Natural killer cell treated with Interleukin-12 subunit alpha and Interleukin-12 subunit beta and Interleukin-15 and Interleukin-18, amount 100 ng/mL, for 72 hours (primary cell): ENCODE measurements at places on chromosomes 2 and 18. TPM values are rescaled to one million over a fixed set of nuclear protein-coding genes. Genes with fewer than 3 reads are reported as not detected.

GRCh38 chr2:165203689-165204559, at the start of gene SCN3A:
Gene SCN3A, minus strand, starts transcription at chr2:165204050. Its CDS starts 27,656 bp downstream, at chr2:165176394.
- DNase-seq: no peak
- H3K4me1 ChIP-seq: no peaks in the 10 kb centered on the region
- H3K27me3 ChIP-seq: no peaks in the 10 kb centered on the region
- no peak within 1 kb of the TSS for H3K27ac ChIP-seq

- no peak for DNase-seq
- peaks cover 2% of the 10 kb centered on the region for H3K36me3 ChIP-seq
- H3K27me3 ChIP-seq: peaks cover 4% of the 10 kb centered on the region
- no peak overlapping the region for H3K27ac ChIP-seq
- H3K4me3 ChIP-seq: no peak overlapping the region
These were observed 40.7 kb downstream of the CMPK2 start for GRCh38 chr2:6824962-6825361.

DNA sequence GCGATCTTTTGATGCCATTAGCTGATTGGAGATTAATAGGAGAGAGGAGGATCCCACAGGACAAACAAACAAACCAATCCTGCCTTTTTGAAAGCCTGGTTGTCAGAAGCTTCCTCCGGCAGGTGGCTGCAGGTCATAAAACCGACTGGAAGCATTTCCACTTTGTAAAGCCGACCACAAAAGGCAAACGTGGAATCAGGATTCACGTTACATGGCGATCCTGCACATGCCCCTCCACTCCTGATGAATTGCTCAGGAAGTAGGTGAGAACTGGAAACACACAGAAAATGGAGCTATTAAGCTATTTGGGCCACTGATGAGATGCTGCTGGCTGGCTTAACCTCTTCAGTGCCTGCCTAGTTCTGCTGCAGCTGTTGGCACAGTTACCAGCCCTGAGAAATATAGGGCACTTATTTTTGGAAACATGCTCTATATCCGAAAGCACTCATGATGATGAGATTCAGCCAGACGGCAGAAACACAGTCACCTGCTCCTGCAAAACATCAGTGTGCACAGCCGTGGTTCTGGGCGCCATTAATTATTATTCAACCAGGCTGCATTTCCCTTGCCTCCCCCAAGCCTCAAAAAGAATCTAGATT, 110.3 kb upstream of the ST6GAL2 start:
- H3K4me1 ChIP-seq: no peaks in the 10 kb centered on the region
- no peak overlapping the region for H3K4me3 ChIP-seq
- no peaks in the 10 kb centered on the region for H3K27me3 ChIP-seq
- no peaks in the 10 kb centered on the region for H3K36me3 ChIP-seq

The PAX3 gene
- total RNA-seq: not detected

GRCh38 chr2:69081001-69081580, 68.1 kb downstream of the ANTXR1 start:
- H3K27ac ChIP-seq: no peak overlapping the region
- peaks cover 13% of the 10 kb centered on the region for H3K4me1 ChIP-seq
- H3K36me3 ChIP-seq: no peaks in the 10 kb centered on the region
- no peak overlapping the region for H3K4me3 ChIP-seq

DNA sequence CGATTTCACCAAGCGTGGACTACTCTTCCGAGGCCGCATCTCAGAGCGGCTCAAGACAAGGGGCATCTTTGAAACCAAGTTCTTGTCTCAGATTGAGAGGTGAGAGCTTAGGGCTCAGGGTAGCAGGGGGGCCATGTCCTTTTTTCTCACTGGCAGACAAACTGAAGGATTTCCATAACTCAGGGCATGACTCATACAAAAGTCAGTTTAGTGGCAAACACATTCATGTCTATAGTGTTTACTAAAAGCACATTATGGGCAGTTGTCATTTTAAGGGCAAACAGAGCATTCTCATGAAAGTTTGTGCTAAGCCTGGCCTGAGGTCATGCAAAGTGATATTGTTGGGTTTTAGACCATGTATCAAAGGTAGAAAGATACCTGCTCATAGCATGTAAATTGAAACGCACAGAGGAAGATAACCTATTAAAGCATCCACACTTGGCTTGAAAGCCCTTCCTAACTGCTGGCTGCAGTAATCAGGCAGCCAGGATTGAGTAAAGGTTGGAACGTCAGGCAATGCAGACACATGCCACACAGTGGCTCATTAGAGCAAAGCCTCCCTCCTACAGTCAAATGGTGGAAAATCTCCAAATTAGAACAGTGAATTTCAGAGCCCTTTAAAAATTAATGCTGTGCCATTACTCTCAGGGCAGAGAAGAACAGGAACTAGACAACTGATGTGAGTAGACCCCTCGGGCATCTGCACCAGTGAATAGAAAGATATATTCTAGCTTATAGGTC, 54.2 kb downstream of the HK2 start:
- H3K36me3 ChIP-seq: peaks cover 37% of the 10 kb centered on the region
- no peak overlapping the region for H3K4me3 ChIP-seq
- no peak for DNase-seq
- H3K27ac ChIP-seq: no peak overlapping the region
- no peaks in the 10 kb centered on the region for H3K27me3 ChIP-seq

- no peak overlapping the region for H3K27ac ChIP-seq
- no peak overlapping the region for H3K4me3 ChIP-seq
- no peaks in the 10 kb centered on the region for H3K27me3 ChIP-seq
- peaks cover 18% of the 10 kb centered on the region for H3K4me1 ChIP-seq
- no peak for DNase-seq
These were observed 59.9 kb downstream of the ADI1 start for GRCh38 chr2:3459185-3460015.

The VWC2L gene
- not detected for total RNA-seq

The ANKRD62 gene
- not detected for total RNA-seq
